Cortex of kidney (tissue), 1 donor: ENCODE measurements at places on chromosomes 6 and 20.

GRCh38 chr6:14518515-14519217 is 401.1 kb downstream of the CD83 start:
- no peak for DNase-seq

DNA sequence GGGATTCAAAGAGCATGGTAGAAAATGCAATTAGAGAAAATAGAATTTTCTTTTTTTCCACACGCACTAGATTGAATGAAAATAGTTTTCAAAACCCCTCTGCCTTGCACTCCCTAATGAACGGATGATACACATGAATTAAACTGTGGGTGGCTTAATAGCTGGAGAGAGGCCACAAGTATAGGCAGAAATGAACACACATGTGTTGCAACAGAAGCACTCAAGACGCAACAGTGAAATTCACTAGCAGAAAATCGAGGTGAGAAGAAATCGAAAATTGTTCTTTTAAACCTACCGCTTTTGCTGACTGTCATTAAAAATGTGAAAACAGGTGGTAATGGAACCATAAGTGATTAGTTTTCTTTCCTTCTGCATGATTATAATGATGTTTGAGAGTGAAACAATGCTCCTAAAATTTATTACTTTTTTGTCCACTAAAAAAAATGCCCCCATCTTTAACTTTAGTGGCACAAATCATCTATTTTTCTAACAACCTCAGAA is 80.1 kb upstream of the SHLD1 start:
- no peak for DNase-seq

GRCh38 chr6:1910621-1911407 is 301.1 kb downstream of the FOXC1 start:
- DNase-seq: no peak

GRCh38 chr6:118253741-118254140 is 294.4 kb upstream of the PLN start:
- DNase-seq: no peak

GRCh38 chr6:30845183-30845582 is 39.1 kb upstream of the DDR1 start:
- no peak for DNase-seq

DNA sequence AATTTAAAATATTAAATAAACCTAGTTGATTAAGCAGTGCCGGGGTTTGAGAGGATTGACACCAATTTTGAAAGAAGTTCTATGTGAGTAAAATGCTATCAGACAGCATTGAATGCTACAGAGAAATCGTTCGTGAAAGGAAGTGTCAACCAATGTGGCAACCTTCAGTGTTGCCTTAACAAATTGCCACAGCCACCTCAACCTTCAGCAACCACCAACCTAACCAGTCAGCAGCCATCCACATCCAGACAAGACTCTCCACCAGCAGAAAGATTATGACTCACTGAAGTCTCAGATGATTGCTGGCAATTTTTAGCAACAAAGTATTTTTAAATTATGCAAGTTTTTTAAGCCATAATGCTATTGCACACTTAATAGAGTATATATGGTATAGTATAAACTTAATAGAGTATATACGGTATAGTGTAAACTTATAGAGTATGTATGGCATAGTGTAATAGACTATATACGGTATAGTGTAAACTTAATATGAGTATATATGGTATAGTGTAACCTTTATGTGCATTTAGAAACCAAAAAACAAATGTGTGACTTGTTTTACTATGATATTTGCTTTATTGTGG is 65.3 kb upstream of the ID4 start:
- DNase-seq: no peak

GRCh38 chr6:50829898-50830444 is 11.3 kb downstream of the TFAP2B start:
- DNase-seq: no peak

GRCh38 chr6:15205321-15205720 is 40.5 kb upstream of the JARID2 start:
- no peak for DNase-seq

- DNase-seq: no peak
Observed at GRCh38 chr6:168943231-168943905, 310.3 kb downstream of the THBS2 start.

- no peak for DNase-seq
Observed at GRCh38 chr20:45685896-45686295, 15.9 kb upstream of the WFDC11 start.
